ENCODE measurements at places on chromosomes 2 and 18.

- no peak for DNase-seq
Measured at GRCh38 chr2:148646231-148646559, 1.6 kb downstream of the EPC2 start.

- DNase-seq = no peak
Measured at GRCh38 chr18:13487237-13487636, 239.1 kb downstream of the FAM210A start.

DNA sequence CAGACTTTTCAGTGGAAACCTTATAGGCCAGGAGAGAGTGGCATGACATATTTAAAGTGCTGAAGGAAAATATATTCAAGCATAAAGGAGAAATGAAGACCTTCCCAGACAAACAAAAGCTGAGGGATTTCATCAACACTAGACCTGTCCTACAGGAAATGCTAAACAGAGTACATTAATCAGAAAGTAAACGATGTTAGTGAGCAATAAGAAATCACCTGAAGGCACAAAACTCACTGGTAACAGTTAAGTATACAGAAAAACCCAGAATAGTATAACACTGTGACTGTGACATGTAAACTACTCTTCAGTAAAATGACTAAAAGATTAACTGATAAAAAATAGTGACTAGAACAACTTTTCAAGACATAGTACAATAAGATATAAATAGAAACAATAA lies 87.4 kb downstream of the ATP8B1 start:
- DNase-seq = no peak

- DNase-seq = no peak
Measured at GRCh38 chr2:60317034-60317386, 236.4 kb downstream of the BCL11A start.

DNA sequence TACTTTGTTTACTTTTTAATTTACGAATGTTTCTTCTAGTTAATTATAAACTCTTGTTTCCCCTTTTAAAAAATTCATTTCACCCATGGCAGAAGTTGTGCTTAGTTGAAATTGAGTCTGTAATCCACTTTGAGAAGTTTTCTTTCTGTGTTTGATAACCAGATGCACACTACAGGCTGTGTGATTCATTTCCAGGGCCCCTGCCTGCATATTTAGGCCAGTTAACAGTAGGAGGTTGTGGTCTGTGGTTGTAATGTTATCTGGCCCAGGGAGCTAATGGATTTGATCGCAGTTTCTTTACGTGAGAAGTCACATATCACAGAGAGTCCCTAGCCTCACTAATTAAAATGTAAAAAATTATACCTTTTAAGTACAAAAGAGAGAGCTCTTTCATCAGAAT lies 3.3 kb downstream of the CDH7 start:
- DNase-seq = no peak

DNA sequence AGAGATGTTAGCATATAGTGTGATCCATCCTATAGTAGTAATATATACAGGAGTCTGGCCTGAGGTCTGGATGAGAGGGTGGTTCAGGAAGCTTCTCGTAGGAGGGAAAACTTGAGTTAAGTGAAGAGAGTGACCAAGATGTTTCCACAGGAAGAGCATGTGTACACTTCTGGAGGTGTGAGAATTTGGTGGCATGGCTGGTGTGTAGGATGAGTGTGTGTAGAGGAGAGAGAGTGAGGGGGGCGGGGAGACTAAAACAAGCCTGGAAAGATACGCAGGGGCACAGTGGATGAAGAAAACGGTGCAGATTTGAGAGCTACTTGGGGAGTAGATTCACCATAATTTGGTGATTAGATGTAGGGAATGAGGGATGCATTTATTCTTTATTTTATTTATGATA lies 43.5 kb upstream of the CTLA4 start:
- no peak for DNase-seq

DNA sequence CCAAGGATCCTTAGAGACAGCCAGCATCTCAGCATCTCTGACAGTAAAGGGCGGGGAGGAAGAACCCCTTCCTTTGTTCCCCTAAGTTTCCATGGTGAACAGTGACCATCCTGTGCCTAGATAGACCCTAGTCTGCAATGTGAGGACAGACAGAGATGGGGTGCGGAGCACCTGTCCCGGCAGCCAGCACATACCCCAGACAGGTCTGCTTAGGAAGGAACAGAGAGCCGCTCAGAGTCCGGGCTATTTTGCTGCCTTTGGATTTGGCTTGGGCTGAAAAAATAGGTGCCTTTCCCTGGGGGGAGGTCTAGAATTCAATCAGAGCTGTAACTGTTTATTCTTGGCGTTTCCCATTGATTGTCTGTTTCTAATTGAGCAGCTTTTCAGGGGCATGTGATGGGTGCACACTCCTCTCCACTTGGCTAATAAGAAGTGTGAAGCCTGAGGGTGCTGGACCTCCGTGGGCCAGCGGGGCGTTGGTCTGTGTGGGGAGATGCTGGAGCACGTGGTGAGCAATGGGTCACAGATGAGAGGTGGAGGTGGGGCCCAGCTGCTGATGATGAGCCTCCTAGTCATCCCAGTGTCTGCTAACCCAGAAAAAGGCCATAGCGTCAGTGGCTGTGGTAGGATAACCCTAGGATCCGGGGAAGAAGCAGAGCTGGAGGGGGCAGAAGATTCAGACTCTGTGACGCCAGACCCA lies 236.8 kb downstream of the SEPTIN10 start:
- no peak for DNase-seq

GRCh38 chr2:200670313-200670712 lies 84.5 kb downstream of the AOX1 start:
- no peak for DNase-seq

DNA sequence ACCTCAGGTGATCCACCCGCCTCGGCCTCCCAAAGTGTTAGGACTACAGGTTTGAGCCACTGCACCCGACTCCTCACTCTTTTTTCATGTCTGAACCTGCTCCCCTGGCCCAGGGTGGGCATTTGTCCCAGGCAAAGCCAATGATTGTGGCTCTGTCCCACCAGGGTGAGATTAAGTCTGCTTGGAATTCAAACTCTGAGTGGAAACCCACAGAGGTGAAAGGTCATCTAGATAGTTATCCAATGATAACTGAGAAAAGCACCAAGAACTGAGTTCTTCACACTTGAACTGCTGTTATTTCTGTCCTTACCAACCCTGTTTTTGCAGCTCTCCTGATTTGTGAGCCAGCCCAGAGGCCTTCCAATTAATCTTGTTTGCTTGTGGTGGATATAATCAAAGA lies 62.4 kb upstream of the ACVR1 start:
- no peak for DNase-seq

- DNase-seq = no peak
Measured at GRCh38 chr18:46721331-46721730, 35.5 kb downstream of the ST8SIA5 start.

- no peak for DNase-seq
Measured at GRCh38 chr18:74856434-74856833, 258.8 kb downstream of the ZNF407 start.

DNA sequence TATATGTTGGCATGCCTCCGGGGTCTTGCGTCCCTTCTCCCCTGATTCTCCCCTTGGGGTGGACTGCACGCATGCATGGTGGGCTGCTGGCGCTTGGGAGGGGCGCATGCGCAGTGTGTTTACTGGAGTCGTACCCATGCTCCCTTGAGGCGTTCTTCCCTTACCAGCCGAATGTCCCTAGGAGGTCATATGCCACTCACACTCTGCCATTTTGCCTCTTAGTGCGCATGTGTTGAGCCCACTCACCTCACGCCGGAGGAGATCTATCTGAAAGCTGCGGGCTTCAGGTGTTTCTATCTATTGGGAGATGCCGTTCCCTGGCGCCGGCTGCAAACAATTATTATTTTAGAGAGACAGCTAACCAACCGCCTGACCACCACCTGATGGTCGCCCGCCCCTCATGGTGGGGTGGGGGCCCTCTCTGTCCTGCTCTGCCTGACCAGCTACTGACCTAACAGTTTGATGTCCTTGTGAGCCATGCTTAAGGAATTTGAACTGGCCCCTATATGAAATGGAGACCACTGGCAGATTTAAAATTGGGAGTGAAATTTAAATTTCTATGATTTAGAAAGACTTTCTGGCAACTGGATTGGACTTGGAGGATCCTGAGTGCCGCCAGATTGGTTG lies 179.6 kb downstream of the RNF144A start:
- no peak for DNase-seq

DNA sequence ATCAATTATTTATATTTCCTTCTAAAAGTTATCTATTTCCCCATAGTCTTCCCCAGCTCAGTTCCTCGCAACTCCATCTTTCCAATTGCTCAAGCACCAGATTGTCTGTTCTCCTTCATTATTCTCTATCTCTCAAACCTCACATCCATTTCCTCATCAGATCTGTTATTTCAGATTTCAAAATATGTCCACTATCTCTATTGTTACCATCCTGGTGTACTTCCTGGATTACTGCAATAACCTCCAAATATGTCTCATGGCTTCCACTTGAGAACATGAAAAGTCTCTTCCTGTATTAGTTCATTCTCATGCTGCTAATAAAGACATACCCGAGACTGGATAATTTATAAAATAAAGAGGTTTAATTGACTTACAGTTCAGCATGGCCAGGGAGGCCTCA lies 641.7 kb upstream of the ZEB2 start:
- DNase-seq = no peak

- DNase-seq = no peak
Measured at GRCh38 chr18:55376387-55376786, 211.6 kb downstream of the TCF4 start.

GRCh38 chr2:8171608-8172007 lies 510.2 kb upstream of the ID2 start:
- no peak for DNase-seq

- DNase-seq = no peak
Measured at GRCh38 chr2:198905881-198906612, 551.7 kb downstream of the SATB2 start.

- DNase-seq = no peak
Measured at GRCh38 chr2:241905716-241906377, 36.3 kb downstream of the RTP5 start.

GRCh38 chr18:55275039-55275901 lies 312.7 kb downstream of the TCF4 start:
- no peak for DNase-seq

GRCh38 chr2:6914828-6915227 lies 2.4 kb upstream of the RNF144A start:
- no peak for DNase-seq

GRCh38 chr18:3839581-3839981 lies 389.6 kb downstream of the TGIF1 start:
- no peak for DNase-seq

- no peak for DNase-seq
Measured at GRCh38 chr2:222738809-222739208, 67.4 kb downstream of the MOGAT1 start.

- DNase-seq = no peak
Measured at GRCh38 chr2:217793566-217794132, 209.1 kb downstream of the TNS1 start.

GRCh38 chr18:50151926-50152325 lies 43.0 kb downstream of the MYO5B start:
- no peak for DNase-seq

- no peak for DNase-seq
Measured at GRCh38 chr2:63034526-63034925, 16.1 kb upstream of the OTX1 start.

DNA sequence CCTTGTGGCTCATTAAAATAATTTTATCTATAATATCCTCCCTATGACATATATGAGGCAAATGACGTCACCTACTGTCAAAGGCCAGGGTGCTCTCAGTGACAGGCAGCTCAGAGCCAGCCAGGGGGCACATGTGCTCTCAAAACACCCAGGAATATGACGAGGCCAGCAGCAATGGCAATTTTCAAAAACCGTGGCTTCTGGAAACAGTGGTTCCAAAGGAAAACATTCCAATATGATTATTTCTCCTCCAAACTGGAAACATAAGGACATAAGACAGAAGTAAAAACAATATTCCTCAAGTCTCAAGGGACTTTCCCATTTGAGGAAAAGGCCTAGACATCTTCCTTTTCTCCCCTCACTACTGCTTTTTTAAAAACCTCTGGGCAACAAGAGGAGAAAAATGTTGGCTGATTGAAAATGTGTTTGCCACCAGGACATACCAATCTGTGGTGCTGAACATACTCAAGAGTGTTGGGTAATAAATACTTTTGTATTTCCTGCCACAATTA lies 40.8 kb downstream of the RNF152 start:
- no peak for DNase-seq

DNA sequence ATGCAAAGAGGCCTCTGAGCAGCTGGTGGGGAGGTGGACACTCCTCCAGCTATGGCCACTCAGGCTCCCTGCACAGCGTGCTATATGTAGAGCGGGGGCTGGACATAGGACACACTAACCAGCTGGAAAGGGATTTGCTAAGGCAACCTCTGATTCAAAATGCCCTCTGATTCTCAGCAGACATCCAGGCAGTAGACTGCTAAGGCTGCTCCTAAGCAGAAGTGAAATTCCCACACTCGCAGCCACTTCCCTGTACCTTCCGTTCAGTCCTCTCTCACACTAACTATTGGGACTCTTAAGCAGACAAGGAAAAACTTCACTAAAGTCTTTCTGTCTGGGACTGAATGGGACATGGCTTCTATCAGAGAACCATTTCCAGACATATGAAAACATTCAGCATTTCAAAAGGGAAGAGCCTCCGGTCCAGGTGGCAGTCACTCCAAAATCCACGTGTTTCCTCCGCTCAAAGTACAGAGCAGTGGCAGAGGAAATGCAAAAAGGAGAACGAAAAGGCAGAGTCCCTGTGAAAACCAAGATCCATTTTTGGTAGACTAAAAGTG lies 265.8 kb downstream of the TTC32 start:
- no peak for DNase-seq

DNA sequence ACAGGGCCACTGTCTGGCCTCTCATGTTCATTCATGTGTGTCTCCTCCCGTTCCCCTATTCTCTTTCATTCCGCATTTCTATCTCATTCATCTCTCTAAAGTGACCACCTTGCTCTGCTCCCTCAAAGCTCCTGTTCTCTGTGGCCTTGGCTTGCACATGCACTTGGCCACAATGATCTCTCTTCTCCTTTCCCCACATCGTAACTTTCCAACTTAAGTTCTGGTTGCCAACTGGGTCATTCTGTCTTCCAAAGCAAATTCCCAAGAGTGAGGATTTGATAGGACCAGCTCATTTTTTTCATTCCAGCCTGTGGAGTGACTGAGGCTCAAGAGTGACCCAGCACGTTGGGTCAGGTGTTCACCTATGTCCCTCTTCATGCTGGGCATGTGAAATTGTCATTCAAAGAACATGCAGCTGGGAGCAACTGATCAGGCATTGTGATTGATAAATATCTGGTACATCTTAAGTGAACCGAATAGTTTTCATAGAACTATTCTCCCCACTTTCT lies 14.3 kb upstream of the ITGA6 start:
- DNase-seq = no peak

GRCh38 chr2:174023591-174024523 lies 58.7 kb upstream of the SP3 start:
- DNase-seq = no peak

- DNase-seq = no peak
Measured at GRCh38 chr2:164622338-164623106, 1.2 kb upstream of the GRB14 start.
